ENCODE measurements at places on chromosomes 5 and 9.

GRCh38 chr5:61966296-61966955 is 339.6 kb upstream of the KIF2A start:
- DNase-seq, result no peak

- DNase-seq, result peak; percentile 75
Measured at GRCh38 chr5:179762079-179762780, 29.6 kb downstream of the MAML1 start.

GRCh38 chr9:16191691-16192402 is 639.0 kb downstream of the CCDC171 start:
- DNase-seq, result peak; percentile 53

DNA sequence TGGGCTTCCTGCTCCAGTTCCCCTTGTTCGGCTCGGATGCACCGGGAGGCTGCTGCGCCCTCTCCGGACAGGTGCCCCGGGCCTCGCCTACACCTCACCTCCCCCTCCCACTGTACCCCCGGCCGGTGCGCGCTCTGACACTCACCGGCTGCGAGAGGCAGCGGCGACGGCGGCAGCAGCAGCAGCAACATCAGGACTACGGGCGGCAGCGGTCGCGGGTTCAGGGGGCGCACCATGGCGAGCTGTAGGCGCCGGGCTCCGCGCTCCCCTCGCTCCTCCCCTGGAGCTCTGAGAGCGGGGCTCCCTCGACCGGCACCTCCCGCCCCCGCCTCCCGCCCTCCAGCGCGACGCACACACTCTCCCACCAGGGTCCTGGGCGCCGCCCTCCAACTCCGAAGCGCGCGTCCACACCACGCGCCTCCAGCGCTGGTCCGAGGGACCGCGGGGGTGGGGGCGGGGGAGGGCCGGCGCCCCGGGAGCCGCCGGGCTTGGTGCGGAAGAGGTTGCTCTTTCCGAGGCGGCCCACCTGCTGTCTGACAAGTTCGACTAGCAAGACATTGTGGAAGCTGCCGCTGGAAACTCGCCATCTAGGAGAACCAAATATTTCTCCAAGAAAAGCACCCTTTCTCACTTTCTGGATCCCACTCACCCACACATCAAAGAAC is at the start of gene GFRA3:
Gene GFRA3 (minus strand): TSS at position 433 of the 665 bp plus-strand sequence. CDS start 197 bp downstream, at position 236.
- DNase-seq, result peak; percentile 25

DNA sequence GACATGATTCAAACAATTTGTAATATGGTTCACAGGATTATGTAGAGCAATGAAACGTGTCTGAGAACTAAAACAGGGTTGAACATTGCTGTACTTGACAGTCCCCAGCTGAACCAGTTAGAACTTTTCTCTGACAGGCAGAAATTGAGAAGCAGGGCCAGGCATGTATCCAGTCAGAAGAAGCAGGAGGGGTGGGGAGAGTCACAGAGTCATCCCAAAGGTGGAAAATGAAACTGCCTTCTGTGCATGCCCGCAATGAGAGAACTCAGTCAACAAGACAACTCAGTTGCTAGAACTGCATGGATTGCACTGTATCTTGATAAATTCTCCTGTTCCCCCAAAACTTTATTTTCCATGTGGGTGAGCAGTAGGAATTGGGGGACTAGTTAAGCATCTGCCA is 72.9 kb upstream of the PRLR start:
- no peak for DNase-seq

GRCh38 chr5:158563760-158564390 is 535.8 kb downstream of the EBF1 start:
- no peak for DNase-seq

GRCh38 chr5:55993013-55993412 is 1.8 kb downstream of the IL6ST start:
- DNase-seq, result no peak

DNA sequence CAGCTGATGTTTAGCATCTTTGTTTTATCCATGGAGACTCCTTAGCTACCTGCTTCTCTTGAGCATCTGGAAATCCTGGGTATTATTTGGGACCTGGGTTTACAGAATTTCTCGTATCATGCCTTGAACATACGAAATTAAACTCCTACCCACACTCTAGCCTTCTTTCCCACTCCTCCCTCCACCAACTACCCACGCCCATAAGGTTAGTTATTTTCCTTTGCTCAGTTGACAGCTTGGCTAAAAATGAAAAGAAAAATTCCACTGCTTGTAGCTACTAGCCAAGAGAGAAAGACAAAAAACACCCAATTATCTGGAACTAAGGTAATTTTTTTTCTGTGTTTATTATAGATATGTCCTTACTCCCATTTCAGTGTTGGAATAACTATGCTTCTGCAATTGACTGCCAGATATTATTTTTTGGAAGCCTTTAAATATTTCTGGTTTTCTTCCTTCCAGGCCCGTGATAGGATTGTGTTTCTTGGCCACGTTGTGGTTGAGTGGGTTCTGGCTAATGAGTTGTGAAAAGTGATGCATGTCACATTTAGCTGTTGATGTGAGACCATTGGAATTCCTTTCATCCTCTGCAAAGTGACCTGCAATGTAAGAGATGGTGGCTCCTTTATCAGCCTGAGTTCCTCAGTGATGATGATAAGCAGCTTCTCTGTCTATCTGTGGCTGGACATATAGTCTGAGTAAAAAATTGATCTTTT is 308.1 kb downstream of the LRRC70 start:
- DNase-seq, result no peak

DNA sequence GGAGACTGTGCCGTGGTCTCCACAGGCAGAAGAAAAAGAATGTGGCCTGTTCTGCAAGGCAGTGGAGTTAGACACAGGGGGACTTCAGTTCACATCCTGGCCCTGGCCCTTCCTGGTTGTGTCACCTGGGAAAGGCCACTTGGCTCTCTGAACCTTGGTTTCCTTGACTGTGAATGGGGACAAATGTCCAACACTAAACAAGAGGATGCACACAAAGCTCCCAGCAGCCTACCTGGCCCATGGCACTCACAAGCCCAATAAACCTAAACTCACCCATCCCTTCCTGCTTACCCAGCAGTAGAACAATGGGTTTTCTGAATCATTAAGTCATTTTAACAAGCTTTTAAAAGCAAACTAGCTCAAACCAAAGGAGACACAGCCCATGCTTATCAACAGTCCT is 103.9 kb downstream of the FRMD3 start:
- no peak for DNase-seq

DNA sequence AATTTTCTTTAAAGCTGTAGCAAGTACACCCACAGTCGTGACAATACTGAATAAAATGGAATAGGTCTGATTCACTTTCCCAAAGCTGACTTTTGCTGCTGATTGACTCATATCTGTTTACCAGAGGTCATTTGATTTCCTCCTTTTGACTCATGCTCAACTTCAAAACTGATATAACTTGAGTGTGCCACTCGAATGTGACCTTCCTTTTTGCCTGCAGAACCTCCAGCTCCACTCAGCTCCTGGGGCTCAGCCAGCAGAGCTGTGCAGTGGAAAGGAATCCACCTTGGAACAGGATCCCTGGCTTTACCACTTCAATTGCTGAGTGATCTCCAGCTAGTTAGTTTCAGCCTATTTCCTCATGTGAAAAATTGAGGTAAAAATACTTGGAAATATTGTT is 84.1 kb downstream of the FEM1C start:
- DNase-seq, result no peak

- no peak for DNase-seq
Measured at GRCh38 chr5:127290019-127290945, at the start of gene MEGF10. Gene MEGF10 (plus strand): TSS chr5:127290796. CDS start chr5:127331309, 40,513 bp downstream.

- DNase-seq, result no peak
Measured at GRCh38 chr5:31617867-31618266, 21.1 kb upstream of the PDZD2 start.

GRCh38 chr5:40333459-40334241 is 346.1 kb upstream of the PTGER4 start:
- DNase-seq, result no peak

DNA sequence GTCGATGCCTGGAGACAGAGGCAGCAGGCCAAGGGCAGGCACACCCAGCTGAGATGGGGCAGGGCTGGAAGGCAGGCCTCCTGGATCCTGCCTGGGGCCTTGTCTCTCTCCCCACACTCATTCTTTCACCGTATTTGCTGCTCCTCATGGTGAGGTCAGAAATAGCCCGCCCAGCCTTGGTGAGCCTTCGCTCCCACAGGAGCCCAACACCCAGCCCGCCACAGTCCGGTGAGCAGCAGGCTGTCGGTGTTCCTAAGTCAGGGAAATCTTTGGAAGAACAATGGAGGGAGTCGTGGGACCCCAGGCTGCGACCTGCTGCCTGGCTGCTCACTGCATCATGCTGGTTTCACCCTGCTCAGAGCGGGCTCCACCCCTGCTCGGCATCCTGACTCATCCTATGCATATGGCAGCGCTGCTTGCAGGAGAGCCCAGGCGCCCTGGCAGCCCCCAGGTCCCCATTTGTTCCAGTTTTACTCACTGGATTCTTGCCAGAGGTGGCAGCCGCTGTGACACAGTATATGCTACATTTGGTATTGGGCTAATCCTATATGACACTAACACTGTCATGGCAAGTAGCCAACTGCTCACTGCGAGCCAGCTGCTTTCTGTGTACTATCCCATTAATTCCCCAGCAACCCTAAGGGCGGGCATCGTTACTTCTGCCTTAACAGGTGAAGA is 53.2 kb upstream of the NCS1 start:
- DNase-seq, result no peak

GRCh38 chr5:1030801-1031271 is 22.2 kb downstream of the NKD2 start:
- DNase-seq, result no peak

DNA sequence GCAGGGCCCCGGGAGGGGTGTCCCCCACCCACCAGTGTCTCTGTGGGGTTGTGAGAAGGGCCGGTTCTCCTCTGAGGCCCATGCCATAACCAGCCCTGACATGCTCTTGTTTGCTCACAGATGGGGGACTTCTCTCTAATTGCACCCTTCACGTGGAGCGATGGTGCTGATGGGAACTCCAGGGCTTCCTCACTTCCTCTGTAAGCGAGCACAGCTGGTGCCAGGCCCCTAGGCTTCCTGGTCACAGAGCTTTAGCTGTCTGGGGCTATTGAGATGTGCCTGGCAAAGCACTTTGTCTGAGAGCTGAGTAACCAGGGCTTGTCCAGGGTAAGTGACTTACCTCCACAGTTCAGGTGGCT is 36.4 kb downstream of the PHF2 start:
- peak; percentile 40 for DNase-seq

GRCh38 chr5:131353991-131354390 is 90.1 kb downstream of the CDC42SE2 start:
- DNase-seq, result no peak

- DNase-seq, result no peak
Measured at GRCh38 chr5:6483880-6484382, 35.3 kb downstream of the UBE2QL1 start.

- no peak for DNase-seq
Measured at GRCh38 chr5:96973532-96974401, 37.9 kb downstream of the LNPEP start.

DNA sequence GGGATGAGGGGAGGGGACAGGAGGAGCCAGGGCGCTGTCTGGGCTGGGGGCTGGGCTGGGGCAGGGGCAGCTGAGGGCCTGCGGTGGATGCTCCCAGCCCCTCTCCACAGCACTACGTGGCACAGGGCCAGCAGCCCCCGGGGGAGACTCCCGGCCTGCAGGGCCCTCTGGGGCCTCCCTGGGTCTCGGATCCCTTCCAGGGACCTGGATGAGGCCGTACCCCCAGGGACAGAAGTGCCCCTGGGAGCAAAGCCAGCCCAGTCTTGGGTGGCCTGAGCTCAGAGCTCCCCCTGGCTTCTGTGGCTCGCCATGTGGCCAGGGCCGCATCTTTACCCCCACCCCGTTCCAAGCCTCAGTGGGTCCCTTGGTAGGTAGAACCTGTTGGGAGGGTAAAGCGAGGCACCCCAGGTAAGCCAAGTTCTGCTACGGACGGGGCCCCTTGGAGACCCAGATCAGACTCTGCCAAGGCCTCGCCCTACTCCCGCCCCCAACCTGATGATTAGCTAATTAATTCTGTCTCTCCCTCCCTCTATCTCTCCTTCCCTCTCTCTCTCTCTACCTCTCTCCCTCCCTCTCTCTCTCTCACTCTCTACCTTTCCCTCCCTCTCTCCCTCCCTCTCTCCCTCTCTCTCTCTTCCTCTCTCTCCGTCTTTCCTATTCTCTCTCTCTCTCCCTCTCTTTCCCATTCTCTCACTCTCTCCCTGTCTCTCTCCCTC is 24.3 kb downstream of the KCNT1 start:
- no peak for DNase-seq

GRCh38 chr5:10486511-10487344 is 45.0 kb downstream of the ROPN1L start:
- DNase-seq, result no peak

GRCh38 chr9:137156567-137157375 is 13.1 kb downstream of the LRRC26 start:
- DNase-seq, result no peak

DNA sequence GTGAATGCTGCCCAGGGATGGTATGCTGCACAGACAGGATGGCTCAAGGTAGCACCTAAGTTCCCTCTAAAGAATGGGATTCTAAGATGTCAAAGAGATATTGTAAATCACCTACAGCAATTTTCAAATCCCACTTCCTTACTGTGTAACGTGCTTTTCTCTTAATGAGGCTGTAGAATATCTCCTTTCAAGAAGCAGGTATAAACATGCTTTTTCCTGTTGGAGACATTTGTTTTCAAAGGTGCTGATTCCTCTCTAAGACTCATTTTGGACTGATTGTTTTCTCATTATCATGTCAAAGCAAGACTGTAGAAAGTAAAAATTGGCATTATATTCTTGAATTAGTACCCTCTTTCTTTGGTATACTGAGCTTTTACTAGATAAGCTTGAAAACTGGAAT is 412.6 kb upstream of the PAPPA start:
- DNase-seq, result no peak

GRCh38 chr9:86632537-86632936 is 278.3 kb upstream of the TUT7 start:
- DNase-seq, result no peak

GRCh38 chr5:139863855-139864558 is 68.4 kb downstream of the PSD2 start:
- DNase-seq, result peak; percentile 13

DNA sequence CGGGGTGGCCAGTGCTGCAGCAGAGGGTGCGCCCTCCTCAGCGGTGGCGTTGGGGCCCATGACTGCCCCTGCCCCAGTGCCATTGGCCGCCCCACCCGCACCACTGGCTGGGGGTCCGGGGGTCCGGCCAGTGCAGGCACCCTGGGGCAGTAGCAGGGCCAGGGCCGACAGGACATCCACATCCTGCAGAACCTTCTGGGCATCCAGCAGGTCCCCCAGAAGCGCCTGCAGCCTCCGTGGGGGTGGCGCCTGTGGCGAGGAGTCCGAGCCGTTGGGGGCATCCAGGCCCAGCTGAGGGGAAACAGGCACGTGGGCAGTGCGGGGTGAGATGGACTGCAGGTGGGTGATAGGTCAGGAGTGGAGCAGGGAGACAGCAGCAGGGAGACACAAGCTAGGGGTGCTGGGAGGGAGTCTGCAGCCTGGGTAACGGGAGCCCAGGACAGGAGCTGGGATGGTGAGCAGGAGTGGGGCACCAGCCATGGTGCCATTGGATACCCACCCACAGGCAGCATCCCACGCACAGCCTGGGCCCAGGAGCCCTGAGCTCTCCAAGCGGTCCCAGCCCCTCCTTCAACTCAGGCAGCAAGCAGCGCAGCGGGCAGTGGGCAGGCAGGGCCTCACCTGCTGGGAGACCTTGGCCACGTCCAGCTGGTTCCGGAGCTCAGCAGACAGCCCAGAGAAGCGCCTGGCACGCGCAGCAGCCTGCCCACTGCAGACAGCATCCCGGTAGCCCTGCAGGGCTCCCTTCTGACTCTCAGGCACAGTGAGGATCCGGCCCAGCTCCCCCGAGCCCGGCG is 7.1 kb downstream of the ABCA2 start:
- DNase-seq, result no peak

GRCh38 chr5:140402258-140403074 is 833 bp downstream of the ANKHD1 start:
- DNase-seq, result peak; percentile 94

- DNase-seq, result no peak
Measured at GRCh38 chr5:149271195-149271715, 404 bp upstream of the AFAP1L1 start.
